Activated T-cell treated with anti-CD3 and anti-CD28 coated beads, Interleukin-2, amount 50 U/mL, for 48 hours (primary cell): ENCODE measurements at places on chromosomes 2 and 18.

GRCh38 chr18:55443776-55444175 lies 144.2 kb downstream of the TCF4 start:
- no peak for DNase-seq

- DNase-seq: no peak
Observed at GRCh38 chr2:168029071-168029470, 218.3 kb downstream of the STK39 start.

- no peak for DNase-seq
Observed at GRCh38 chr18:10040287-10041011, 126.6 kb downstream of the VAPA start.

- DNase-seq: no peak
Observed at GRCh38 chr2:220662431-220662830, 909.7 kb downstream of the EPHA4 start.

- no peak for DNase-seq
Observed at GRCh38 chr2:232238108-232238507, 140.4 kb upstream of the ALPP start.

DNA sequence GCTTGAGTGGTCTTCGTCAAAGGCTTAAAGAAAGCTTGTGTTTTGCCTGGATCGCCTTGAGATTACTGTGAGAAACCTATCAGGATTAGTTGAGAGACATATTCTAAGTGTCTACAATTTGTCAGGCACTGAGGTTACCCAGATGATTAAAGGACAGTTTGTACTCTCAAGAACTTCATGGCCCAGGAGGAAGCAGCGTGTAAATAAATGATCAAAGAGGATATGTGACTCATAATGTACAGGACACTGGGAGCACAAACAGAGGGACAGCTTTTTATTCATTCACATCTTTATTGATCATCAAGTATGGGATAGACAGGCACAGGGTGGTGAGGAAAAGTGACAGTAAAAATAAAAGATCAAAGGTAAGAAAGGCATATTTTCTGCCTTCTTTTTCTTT lies 152.6 kb upstream of the FSHR start:
- no peak for DNase-seq

DNA sequence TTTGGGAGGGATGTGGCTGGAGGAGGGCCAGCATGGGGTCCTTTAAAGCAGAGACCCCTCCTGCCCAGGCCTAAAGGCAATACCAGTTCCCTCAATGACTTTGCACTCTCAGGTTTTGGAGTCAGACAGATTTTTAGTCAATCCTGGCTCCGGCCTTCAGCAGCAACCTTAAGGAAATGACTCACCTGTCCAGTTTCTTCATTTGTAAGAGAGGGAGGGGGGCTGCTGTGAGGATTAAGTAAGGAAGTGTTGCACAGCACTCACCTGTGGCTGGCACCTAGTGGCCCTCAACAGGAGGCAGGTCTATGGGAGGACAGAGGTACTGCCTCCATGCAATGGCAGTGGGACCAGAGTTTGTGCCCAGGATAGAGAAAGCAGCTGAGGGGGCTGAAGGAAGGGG lies 13.7 kb downstream of the CNGA3 start:
- DNase-seq: no peak

DNA sequence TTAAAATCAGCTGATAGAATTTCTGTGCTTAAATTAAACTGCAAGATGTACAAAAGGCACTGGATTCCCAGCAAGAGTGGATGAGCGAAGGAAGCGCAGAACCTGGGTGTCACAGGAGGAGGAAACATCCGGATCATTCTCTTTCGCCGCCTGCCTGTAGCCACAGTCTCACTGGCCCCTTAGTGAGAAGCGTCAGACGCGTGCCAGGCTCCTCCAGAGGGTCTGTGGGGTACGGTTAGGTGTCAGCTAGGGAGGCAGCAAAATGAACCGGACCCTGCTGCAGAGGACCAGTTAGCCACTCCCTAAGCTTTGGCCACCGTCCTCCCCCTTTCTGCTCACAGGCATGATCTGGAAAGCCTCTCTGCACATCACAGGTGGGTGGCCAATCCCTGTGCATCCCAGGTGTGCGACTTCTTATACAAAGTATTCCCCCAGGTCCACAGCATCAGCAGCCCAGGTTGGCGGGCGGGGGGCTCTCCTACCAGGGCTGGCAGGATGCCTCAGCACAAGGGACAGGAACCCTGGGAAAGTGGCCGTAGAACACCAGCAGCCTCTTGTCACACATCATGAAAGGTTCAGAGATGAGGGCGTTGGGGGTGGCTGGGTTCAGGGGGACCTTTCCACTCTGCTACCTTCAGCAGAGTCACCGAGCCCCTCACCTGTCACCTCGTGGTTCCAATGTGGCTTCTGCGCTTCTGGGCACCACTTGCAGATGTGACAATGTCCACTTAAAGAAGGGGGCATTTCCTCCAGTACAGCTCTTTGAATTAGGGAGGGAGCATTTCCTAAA lies 61.1 kb upstream of the SLC66A3 start:
- DNase-seq: no peak

DNA sequence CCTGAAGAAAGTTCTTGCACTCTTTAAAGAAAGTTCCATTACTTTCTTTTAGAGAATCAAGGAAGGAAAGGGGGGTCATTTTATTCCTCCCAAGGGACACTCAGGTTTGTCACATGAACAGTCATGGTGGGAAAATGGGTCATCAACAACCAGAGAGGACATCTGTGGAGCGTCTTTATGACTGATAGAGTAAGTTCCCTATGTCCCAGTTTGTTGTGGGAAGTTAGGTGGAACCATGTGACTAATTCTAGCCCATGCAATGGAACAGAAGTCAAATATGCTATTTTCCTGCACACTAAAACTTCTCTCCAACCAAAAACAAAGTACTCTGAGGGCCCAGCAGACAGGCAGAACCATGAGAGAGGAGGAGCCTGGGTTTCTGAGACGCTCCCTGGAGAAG lies 165.6 kb upstream of the SERTAD2 start:
- no peak for DNase-seq

DNA sequence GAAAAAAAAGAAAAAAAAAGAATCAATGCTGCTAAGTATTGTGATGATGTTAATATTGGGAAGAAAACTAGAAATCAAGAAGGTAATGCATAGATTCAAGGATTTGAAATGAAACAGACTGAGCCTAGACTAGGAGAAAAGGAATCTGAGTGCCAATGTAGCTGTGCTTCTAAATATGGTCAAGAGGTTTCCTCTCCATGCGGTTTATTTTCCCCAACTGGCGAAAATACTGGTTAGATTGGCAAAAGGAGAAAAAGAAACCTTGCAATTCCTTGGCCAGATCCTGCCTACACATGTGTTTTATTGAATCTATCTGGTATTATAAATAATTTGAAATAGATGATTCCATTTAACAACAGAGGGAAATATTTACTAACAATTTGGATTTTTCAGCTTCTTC lies 5.7 kb downstream of the SCN3A start:
- DNase-seq: no peak

GRCh38 chr2:233855345-233855744 lies 1.0 kb upstream of the HJURP start:
- DNase-seq: no peak

GRCh38 chr2:182098648-182099047 lies 113.0 kb downstream of the PPP1R1C start:
- no peak for DNase-seq

GRCh38 chr2:14459786-14460325 lies 172.7 kb upstream of the LRATD1 start:
- no peak for DNase-seq

- DNase-seq: no peak
Observed at GRCh38 chr2:184371641-184372040, 226.7 kb upstream of the ZNF804A start.

DNA sequence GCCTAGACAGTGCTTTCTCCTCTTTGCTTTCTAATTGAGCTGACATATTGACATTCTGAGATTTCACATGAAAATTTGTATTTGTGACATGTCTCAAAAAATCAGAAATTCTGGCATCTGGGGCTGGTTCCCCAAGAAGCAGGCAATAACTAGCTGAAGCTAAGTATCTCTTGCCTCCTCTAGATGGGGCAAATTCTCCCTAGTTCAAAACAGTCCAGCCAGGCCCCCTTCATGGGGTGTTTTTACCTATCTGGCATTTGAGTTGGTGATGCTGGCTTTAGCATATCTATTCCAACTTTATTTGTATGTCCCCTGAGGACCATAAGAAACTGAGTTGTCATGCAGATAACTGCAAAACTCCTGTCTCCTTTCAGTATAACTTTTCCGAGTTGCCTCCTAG lies 39.9 kb downstream of the ARHGAP15 start:
- no peak for DNase-seq

DNA sequence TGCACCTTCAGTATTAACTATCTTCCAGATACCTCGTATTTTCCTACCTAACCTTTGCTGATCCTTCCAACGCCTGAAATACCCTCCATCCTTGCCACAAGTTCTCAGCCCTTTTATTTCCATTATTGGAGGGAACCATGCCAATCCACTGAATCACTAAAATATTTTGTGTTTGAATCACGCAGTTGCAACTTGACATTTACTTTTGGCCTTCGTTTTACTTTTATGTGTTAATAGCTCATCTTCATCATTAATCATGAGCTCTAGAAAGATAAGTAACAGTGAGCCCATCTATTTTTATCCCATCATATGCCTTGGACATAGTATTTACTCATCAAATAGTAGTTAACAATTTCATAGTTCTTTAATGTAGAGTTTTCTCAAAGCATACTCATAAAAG lies 463.2 kb downstream of the THSD7B start:
- no peak for DNase-seq

DNA sequence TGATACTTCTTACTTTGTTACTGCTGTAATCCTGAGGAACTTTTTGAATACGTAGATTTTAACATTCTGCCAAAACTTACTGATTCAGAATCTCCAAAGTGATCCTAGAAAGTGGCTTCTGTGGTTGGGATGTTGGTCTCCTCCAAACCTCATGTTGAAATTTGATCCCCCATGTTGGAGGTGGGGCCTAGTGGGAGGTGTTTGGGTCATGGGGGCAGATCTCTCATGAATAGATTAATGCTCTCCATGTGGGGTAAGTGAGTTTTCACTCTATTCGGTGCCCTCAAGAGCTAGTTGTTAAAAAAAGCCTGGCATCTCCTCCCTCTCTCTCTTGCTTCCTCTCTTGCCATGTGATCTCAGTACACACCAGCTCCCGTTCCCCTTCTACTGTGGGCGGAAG lies 329.9 kb downstream of the HRH4 start:
- no peak for DNase-seq

GRCh38 chr2:144310889-144311608 lies 208.9 kb downstream of the ZEB2 start:
- DNase-seq: no peak

DNA sequence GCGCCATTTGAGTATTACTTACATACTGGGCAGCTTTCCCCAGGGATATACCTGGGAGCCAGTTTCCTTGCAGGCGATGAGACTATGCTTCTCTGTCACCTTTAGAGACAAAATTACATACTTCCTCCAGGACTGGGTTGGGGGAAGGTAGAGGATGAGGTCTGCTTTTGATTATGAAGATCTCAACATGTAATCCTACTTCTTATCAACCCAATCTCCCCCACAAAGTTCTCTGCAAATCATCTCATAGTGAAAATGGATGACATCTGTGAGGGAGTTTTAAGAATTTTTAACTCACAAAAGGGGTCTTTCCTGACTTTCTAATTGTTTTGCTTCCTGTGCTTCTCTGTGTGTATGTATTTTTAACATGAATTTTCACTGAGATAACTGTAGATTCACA lies 81.9 kb downstream of the TMEM131 start:
- DNase-seq: no peak

- DNase-seq: no peak
Observed at GRCh38 chr2:26442707-26443106, 35.2 kb downstream of the OTOF start.

- no peak for DNase-seq
Observed at GRCh38 chr2:74975016-74975415, 16.6 kb downstream of the POLE4 start.

DNA sequence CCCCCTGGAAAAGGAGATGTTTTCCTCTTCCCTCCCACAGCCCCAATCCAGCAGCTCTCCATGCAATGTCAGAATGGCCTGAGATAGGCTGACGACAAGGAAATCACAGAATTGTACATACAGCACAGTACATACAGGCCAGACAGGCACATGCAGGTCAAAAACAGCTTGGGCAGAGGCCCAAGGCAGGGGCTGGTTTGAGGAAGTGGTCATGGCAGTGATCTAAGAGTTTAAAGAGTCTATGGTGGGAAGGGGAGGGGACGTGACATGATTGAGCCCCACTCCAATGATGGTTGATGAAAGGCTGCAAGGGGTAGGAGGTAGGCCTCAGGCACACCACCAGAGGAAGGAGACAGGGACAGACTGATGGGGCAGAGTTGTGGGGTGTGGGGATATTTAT lies 4.3 kb downstream of the DCTN1 start:
- DNase-seq: no peak

DNA sequence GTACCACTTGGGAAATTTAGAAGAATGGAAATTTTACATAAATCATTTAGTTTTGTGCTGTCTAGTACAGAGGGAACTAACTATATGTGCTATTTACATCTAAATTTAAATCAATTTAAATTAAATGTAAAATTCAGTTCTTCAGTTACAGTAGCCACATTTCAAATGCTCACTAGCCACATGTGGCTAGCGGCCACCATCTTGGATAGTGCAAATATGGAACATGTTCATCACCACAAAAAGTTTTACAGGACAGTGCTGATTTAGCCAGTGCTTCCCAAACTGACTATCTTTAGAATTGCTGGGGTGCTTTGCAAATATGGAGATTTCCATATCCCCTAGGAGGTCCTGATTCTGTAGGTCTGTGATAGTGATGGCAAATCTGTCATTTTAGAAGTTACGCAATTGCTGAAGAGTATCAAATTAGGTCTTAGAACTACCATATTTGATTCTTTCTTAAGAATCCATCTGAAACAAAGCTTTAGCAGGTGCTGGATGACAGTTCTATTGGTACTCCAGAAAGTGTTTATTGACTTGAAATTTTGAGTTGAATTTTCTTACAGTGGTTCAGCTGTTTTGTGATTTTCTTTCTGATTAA lies 12.8 kb downstream of the EHBP1 start:
- DNase-seq: no peak

DNA sequence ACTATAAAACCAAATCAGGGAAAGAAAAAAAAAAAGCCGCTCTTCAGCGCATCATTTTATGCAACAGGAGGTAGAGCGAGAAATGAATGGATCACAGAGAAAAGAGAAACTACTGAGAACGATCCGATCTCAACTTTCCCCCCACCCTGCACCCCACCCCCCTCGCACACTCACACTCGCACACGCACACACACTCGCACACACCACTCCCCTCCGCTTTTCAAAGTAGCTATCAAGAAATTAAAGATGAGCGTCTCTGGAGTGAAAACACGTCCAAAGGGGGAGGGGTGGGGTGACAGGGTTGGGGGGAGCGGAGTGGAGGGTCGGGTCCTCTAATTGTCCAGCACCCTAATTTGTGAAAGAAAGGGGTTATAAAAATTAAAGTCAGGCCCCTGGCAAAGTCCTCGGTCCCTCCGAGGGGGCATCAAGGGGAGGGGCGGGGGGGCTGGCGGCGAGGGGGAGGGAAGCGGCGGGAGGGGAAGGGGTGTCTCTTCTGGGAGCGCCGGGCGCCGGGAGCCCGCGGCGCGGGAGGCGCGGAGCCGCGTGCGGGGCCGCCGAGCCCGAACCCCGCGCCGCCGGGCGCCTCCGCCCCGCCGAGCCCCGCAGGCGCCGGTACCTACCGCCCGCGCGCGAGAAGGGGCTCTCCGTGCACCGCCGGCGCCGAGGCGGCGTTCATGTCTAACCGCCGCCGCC lies 428 bp downstream of the TCF4 start:
- peak; percentile 20 for DNase-seq
